Non-pigmented ciliary epithelial cell (primary cell): ENCODE measurements at places on chromosomes 11 and 22.

- no peak for DNase-seq
Observed at GRCh38 chr11:113507341-113507740, 32.1 kb upstream of the DRD2 start.

- peak; percentile 19 for DNase-seq
Observed at GRCh38 chr11:75241036-75241905, 697 bp downstream of the TPBGL start.

DNA sequence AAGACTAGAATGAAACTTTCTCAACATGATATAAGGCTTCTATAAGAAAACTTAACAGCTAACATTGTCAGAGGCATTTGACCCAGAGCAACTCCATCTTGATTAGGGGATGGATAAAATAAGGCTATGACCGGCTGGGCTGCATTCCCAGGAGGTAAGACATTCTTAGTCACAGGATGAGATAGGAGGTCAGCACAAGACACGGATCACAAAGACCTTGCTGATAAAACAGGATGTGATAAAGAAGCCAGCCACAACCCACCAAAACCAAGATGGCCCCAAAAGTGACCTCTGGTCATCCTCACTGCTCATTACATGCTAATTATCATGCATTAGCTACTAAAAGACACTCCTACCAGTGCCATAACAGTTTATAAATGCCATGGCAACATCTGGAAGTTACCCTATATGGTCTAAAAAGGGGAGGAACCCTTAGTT lies 135.2 kb downstream of the TTC28 start:
- no peak for DNase-seq

DNA sequence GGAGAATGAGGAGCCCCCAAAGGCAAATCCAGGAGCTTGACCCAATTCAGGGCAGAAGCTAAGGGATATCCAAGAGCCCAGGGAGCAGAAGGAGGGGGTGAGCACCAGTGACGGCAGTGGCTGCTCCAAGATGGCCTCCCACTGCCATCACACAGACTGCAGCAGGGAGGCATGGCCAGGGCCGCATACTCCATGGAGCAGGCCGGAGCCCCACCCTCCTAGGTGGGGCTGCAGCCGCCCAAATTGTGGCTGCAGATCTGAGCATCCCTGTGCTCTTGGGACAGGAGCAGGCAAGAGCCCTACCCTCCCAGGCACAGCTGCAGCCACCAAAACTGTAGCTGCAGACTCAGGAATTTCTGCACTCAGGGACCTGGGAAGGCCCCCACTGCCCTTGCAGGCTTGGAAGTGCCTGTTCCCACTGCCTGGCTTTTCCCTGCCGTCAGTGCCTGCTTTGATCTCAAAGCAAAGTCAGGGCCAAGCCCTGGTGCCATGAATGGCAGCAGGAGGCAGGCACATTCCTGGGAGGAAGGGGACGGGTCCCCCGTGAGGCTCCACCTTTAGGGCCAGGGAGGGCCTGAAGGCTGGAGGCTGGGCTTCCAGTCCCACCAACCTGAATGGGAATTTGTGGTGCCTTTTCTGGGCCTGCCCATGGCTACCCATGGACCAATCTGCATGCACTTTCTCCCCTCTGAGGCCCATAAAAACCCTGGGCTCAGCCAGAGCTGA lies 10.3 kb upstream of the WNT7B start:
- no peak for DNase-seq

- no peak for DNase-seq
Observed at GRCh38 chr22:44543781-44544477, 45.9 kb upstream of the RTL6 start.

GRCh38 chr11:19218786-19219460 lies 17.1 kb upstream of the CSRP3 start:
- no peak for DNase-seq

DNA sequence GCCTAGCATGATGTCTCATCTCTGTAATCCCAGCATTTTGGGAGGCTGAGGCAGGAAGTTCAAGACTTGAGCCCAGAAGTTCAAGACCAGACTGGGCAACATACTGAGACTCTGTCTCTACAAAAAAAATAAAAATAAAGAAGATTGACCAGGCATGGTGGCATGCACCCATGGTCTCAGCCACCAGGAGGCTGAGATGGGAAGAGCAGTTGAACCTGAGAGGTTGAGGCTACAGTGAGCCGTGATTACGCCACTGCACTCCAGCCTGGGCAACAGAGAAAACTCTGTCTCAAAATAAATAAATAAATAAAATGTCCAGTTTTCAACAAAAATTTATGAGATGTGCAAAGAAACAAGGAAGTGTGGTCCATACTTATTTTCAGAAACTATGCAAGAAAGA lies 28.3 kb downstream of the EFCAB6 start:
- no peak for DNase-seq

DNA sequence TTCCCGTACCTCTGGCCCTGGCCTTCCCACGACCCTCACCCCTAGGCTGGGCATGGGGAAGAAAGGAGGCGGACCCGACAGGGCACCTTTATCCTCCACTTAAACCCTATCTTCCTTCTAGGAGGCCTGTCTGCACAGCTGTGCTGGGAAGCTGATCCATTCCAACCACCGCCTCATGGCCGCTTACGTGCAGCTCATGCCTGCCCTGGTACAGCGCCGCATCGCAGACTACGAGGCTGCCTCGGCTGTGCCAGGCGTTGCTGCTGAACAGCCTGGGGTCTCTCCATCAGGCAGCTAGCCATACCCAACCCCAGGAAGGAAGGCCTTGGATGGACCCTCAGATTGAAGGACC lies 599 bp downstream of the TIMM10B start:
- DNase-seq: no peak

GRCh38 chr22:50505276-50505775 lies 2.2 kb downstream of the LMF2 start:
- DNase-seq: no peak

DNA sequence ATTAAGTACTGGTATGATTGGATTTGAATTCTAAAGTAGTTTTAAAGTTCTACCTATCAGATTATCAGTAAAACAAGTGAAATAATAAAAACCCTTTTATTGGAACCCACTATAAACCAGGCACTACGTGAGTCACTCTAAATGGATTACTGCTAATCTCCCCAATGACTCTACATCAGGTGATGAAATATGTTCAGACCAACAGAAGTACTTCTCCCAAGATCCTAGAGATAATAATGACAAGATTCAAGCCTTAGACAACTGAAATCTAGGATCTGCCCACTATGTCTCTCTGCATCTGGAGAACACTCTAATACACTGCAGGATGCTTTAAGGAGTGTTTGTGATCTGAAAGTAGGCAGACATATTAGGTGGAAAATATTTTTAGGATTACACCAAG lies 652.1 kb upstream of the CHORDC1 start:
- DNase-seq: no peak

GRCh38 chr11:34823639-34824038 lies 92.5 kb downstream of the APIP start:
- no peak for DNase-seq

DNA sequence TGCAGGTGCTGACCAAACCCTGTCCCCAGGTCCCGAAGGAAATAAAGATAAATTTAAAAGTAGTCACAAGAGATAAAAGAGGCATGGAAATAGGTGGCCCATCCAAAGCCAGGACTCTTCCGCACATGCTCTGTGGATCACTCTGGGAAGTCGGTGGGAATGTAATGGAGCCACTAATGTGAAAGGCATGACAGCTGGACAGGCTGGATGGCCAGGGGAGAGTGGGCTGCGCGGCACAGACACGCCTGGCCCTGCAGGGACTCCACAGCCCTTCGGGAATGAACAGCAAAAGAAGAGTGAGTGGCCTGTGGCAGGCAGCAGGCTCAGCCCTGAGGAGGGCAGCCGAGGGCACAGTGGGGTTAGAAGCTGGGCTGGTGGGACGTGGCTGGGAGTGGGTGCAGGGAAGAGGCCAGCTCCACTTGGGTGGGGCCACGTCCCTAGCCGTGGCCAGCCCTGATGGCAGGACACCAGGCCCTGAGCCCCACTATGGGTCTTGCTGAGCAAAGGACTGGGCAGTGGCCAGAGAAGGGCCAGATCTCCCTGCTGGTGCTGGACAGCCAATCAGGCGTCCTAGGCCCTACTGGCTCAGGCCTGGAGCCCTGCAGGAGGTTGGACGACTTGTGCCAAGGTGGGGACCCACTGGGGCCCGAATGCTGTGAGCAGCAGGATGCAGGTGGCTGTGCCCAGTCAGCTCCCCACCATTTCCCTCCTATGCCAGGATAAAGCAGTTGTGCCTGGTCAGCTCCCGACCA lies 31.3 kb upstream of the GNB1L start:
- no peak for DNase-seq

- no peak for DNase-seq
Observed at GRCh38 chr22:37180531-37181231, 7.4 kb downstream of the C1QTNF6 start.

DNA sequence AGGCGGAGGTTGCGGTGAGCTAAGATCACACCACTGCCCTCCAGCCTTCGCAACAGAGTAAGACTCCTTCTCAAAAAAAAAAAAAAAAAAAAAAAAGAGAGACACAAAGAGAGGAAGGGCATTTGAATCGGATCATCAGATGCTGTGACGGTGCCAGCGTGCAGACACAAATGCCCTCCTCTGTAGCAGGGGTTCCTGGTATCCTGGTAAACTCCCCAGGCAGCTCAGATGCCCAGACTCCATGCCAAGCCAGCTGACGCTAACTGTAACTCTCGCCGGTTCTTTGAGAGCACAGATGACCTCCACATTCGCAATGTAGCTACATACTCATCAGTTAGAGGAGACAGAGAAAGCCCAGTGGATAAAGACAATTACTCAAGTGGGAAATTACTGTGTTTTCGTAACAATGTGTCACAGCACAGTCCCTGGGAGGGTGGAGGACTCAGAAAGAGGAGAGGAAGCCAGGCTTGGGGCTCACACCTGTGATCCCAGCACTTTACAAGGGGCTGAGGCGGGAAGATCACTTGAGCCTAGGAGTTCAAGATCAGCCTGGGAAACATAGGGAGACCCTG lies 153.1 kb downstream of the BRD1 start:
- no peak for DNase-seq

DNA sequence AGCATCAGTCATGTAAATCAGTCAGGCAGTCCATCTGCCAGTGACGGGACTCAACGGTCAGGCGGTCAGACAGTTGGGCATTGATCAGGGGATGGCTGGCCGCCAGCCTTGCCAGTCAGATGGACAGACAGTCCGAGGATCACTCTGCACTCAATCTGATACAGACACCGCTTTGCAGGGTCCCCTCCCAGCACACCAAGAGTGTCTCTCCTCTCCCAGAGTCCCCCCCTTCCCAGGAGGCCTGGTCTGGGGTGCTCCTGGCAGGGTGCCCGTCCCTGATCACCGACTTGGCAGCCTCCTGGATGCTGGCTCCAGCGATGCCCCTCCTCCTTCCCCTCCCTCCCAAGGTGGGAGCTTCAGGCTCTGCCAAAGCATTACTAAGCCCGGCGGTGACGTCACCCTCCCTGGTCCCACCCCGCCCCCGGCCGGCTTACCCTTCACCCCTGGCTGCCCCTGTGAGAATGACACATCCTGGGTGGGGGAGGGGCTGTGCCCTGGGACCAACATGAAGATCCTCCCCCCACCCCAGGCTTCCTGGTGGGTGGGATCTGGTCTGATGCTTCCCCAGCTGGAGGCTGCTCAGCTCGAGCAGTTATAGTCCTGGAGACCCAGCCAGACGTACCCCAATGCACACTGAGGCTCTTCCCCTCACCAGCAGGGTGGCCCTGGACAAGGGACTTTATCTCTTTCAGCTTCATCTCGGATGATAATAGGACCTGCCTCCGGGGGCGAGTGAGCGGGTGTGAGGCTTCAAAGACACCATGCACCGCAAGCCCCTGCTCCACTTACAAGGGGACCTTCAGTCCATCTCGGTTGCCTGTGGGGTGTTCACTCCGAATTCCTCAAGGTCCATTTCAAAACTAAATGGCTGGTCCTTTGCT lies 69.2 kb downstream of the CD82 start:
- peak; percentile 15 for DNase-seq

GRCh38 chr22:50148991-50149721 lies 21.4 kb upstream of the PANX2 start:
- DNase-seq: no peak

- DNase-seq: no peak
Observed at GRCh38 chr22:43733138-43733537, 79.0 kb downstream of the EFCAB6 start.

GRCh38 chr22:42819412-42820044 lies 37.5 kb downstream of the ARFGAP3 start:
- DNase-seq: no peak

DNA sequence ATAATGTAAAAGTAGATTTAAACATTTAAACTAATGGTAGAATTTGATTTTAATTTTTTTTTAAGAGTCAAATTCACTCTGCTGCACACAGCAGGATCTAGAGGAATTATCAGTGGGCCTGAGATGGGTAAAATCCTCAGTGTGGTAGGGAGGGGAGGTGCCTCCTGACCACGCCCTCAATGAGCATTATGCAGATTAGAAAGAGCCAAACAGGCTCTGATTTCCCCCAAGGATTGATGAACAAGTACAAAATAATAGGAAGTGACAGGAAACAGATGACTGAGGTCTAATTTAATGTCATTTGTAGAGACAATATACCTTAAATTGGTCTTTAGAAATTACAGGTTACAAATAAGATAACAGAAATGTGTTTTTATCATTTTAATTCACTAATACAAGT lies 155.2 kb downstream of the DCDC1 start:
- no peak for DNase-seq

DNA sequence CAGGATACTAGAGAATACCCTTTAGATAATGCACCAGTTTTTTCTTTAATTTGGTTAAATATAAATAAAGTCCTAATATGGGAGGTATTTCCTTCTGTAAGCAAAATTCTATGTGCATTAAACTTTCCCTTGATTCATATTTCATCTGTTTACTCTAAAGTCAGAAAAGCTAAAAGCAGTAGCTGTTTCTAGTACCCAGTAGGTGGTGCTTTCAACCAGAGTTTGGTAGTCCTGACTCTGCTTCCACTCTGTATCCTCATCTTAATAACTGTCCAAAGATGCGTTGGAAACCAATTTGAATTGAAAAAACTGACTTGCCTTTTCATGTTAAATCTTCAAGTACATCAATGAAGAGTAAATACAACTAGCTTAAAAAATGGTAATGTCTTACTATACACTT lies 1065.2 kb downstream of the JRKL start:
- peak; percentile 13 for DNase-seq

- no peak for DNase-seq
Observed at GRCh38 chr11:78889698-78890097, 315.0 kb upstream of the NARS2 start.

DNA sequence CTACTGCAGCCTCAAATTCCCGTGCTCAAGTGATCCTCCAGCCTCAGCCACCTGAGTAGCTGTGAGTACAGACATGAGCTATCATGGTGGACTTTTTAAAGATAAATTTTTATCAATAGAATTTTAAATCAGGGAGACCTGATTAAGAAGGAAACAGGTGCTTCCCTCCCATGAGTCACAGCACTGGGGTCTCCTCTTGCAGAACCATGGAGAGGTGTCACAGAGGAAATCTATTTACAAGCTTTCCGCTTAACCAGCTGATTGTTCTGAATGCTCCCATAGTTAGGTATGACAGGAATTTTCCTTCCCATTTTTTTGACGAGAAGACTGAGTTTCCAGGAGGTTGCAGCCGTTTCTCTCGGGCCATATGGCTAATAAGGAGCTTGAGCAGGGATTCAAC lies 516.1 kb downstream of the MIAT start:
- no peak for DNase-seq

DNA sequence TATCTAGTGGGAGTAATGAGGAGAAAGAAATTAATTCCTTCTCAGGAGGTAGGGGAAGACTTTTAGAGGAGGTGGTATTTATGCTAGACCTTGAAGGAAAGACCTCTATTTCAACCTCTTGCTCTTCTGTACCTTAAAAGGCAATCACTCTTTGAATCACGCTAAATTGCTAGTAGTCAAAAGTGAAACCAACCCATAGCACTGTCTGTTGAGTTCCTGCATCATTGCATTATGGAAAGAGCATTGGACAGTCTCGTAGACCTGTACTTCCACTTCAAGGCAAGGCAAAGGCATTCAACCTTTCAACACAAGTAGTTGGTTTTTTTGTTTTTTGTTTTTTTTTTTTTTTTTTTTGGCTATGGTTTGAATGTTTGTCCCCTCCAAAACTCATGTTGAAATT lies 770.4 kb downstream of the ETS1 start:
- DNase-seq: no peak
